ENCODE measurements at places on chromosomes 12 and 14.

- no peak for DNase-seq
Observed at GRCh38 chr14:88901189-88901588, 76.7 kb downstream of the TTC8 start.

GRCh38 chr14:20556500-20557211, 4.2 kb downstream of the RNASE9 start:
- no peak for DNase-seq

DNA sequence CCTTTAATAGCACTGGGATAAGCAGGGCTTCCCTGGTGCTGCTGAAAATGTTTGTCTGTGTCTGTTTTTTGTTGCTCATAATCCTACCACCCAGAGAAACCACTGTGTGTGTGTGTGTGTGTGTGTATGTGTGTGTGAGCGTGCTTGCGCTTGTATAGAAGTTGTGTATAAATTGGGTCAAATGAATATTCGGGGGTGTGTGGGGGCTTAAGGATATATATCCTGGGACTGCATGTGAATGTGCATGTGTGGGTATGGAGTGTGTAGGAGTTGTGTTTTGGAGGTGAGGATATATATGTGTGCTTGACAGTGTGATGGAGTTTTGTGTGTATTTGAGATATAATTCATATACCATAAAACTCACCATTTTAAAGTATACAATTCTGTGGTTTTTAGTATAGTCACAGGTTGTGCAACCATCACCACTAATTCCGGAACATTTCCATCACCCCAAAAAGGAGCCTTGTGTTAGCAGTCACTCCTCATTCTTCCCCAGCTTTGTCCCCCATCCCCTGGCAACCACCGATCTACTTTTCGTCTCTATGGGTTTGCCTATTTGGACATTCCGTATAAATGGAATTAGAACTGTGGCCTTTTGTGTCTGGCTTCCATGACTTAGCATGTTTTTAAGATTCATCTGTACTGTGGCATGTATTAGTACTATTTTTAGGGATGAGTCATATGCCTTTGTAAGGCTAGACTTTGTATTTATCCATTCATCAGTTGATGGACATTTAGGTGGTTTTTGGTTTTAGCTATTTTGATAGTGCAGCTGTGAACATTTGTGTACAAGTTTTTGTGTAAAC, 25.6 kb downstream of the TCTN1 start:
- DNase-seq = no peak

GRCh38 chr12:72111706-72112105, 160.5 kb upstream of the TRHDE start:
- no peak for DNase-seq

DNA sequence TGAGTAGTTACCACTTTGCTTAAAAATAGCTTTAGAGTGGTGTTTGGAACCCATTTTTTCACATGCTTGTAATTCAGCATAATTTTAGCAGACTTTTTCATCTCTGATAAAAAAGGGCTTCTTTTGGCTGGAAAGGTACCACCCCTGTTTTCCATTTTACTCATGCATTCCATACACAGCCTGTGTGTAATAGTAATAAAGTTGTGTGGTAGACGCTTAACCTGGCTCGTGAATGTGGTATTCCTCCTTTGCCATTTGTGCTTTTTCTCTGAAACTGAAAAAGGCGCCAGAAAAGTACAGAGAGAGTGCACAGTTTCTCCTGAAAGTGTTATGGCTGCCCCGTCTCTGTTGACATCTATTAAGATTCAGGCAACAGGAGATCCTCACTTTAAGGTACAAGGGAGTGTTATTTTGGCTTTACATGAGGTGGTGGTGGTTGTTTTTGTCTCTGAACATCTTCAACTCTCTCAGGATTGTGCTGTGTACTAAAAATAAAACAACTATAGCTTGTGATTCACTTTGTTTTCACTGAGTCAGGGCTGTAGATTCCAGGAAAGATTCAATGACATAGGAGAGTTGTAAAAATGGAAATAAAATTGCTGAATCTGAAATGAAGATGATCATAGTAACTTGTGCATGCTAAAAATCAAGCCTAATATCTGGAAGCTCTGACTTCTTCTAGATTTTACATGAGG, 45.6 kb upstream of the MIS18BP1 start:
- DNase-seq = no peak

DNA sequence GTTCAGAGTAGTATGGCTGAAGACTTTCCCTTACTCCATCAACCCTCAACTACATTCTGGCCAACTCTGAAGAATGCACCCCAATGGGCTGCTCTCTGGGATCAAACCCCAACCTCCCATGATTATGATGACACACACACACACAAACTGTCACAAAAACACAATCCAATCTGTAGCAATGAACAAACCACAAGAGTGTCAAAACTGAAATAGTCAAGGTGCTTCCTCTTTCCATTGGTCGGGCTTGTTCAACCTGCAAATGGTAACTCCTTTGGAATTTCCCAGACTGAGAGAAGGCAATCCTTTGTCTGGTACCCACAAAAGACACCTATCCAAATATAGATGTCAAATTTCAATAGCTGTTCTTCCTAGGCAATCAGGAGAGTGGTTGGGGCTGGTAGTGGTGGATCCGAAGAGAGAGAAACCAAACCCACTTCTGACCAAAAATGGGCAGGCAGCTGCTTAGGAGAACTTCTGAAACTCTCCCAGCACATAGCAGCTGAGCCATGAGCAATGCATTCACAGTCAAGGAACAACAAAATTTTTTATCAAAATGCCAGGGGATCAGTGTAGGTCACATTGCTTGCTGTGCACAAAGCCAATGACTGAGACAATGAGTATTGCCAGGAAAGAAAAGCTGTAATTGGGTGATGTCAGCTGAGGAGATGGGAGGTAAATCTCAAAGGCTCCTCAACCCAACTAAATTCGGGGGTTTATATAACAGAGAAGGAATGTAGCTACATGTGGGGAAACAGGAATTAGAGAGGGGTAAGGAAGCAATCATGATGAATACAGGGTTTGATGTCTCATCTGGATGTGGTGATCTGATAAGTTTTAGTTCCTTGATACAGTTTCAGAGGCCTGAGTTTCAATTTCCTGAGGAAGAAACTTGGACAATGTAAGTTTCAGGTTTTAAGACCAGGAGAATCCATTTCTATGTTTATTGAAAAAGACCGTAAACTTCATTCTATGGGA, 191.4 kb downstream of the KITLG start:
- DNase-seq = no peak

DNA sequence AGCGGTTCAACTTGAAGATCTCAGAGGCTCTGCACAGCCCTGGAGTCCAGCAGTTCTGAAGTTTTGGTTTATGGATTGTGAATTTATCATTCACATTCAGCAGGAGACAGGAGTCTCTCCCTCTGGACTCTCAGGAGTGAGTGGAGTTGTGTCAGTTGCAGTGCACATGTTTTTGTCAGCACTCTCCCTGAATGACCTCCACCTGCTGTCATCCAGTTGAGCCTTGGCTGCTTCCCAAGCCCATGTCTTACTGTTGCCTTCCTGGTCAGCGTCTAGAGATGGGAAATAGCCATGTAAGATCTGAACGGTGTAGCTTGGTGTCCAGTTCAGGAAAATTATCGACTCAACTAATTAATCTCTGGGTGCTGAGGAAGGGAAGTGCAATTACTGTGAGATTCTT, 133.2 kb downstream of the PRKCH start:
- no peak for DNase-seq

- no peak for DNase-seq
Observed at GRCh38 chr12:12945591-12945990, 6.4 kb downstream of the GPRC5D start.

- DNase-seq = no peak
Observed at GRCh38 chr12:1262011-1262410, 271.0 kb downstream of the ERC1 start.

- DNase-seq = no peak
Observed at GRCh38 chr14:21537090-21537424, 10.9 kb upstream of the SALL2 start.

DNA sequence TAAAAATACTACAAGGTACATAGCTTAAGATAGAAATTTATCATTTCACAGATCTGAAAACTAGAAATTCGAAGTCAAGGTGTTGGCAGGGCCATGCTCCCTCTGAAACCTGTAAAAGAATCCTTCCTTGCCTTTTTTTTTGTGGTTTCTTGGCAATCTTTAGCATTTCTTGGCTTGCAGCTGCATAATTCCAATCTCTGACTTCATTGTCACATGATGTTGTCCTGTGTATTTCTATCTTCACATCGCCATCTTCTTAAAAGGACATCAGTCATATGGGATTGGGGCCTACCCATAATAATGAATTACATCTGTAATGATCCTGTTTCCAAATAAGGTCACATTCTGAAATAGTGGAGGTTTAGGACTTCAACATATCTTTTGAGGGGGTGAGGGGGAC, 250.4 kb downstream of the TMTC2 start:
- no peak for DNase-seq

- no peak for DNase-seq
Observed at GRCh38 chr12:117228239-117228638, 38.0 kb upstream of the FBXO21 start.

DNA sequence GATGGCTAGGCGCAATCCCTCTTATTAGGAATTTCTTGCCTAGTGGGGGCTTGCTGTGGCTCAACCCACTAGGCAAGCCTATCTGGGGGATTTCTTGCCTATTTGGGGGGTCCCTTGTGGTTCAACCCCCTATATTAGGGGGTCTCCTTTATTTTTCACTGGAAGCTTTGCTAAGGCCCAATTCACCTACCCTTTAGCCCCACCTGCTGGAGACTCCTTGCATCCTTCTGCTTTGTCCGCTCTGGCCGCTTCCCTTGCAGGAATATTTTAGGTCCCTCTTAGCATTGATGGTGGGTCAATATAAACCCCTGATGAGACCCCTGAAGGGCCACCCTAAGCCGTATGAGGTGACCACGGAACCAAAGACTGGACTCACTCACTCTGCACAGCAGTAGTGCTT, 1552.1 kb downstream of the AACS start:
- peak; percentile 30 for DNase-seq

- no peak for DNase-seq
Observed at GRCh38 chr12:95231190-95231589, 13.6 kb downstream of the VEZT start.

GRCh38 chr14:63671987-63672386, 30.3 kb upstream of the WDR89 start:
- no peak for DNase-seq

GRCh38 chr12:76242813-76243550, 105.2 kb downstream of the BBS10 start:
- DNase-seq = no peak

DNA sequence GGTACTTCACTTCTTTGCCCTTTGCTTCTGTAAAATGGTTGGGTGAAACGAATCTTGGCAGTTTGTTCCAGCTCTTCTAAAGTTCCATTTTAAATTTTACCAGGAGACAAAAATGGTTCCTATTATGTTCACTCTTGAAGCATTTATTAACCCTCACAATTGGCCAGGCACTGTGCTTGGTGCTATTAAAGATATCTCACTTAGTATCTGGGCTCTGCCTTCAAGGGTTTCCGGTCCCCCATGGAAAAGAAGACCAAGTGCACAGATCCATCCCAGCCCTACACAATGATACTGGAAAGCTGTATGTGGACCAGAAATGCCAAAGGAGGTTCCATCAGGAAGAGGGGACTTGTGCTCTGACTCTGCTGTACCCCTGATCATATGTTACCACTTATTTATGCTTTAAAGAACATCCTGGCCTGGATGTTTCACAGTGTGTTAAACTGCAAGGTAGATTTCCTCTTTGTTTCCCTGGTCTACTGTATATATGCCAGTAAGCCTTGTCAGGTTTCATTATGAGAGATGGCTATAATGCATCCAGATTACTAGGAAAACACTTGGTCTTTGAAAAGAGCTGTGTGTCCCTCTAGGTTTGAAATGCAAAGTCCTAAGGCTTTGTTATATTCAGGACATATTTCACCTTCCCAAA, 154.8 kb downstream of the PRKCH start:
- DNase-seq = no peak

- no peak for DNase-seq
Observed at GRCh38 chr14:93496856-93497741, 66.4 kb downstream of the UNC79 start.

- DNase-seq = no peak
Observed at GRCh38 chr14:90551070-90551704, 154.4 kb downstream of the CALM1 start.

GRCh38 chr12:109919456-109919855, 19.4 kb downstream of the TCHP start:
- no peak for DNase-seq

DNA sequence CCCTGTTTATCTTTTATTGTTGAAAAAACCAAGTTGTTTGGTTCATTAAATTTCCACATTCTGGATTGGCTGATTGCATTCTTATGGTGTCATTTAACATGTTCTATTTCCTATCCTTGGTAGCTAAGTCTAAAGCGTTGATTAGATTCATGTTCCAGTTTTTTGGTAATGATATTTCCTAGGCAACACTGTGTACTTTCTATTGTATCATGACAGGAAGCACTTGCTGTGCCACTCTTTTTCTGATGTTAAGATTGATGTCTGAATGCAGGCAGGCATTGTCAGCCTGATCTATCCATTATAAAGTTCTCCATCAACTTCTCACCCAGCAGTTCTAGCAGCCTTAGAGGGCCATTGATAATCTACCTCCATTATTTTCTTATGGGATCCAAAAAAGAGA, 91.1 kb upstream of the ARID2 start:
- no peak for DNase-seq

DNA sequence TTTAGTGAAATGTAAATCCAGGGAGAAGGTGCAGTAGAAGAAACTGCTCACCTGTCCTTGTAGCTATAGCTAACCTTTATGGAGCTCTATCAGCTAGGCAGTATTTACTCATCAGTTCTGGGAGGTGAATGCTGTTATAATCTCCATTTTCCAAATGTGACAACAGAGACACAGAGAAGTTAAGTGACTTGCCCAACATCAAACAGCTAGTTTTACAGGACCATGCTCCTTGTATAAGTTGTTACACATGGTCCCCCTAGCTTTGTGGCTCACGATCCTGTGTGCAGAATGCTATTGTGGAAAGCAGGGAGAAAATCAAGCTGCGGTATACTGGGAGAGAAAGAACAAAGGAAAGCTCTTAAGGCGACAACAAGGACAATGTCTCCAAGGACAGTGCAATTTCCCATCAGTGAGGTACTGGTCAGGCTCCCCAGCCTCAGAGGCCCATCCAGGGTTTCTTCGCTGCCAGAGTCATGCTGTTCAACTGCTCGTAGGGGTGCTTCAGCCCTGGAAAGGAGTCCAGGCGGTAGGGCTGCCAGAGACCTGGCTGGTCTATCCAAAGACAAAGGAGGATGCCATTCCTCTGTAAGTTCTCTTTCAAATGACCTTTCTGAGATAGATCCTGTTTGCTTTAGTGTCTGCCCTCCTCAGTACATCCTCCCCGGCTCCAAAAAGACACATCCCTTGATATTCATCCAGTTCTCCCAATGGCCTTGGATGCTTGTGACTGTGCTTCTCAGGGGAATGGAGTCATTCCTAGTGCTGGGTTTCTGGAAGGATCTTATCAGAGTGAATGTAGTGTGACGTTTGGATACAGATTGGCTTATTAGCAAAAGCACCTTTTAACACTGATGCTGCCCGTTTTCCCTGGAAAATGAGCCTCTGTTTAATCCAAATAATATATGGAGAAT, 95.5 kb downstream of the ARF6 start:
- no peak for DNase-seq

- no peak for DNase-seq
Observed at GRCh38 chr14:27253966-27254365, 656.1 kb upstream of the NOVA1 start.

All from nephron progenitor cell (in vitro differentiated cells).